ENCODE measurements at places on chromosomes 7 and 10. TPM values are rescaled to one million over a fixed set of nuclear protein-coding genes. Genes with fewer than 3 reads are reported as not detected.

GRCh38 chr7:85125651-85126131, 61.2 kb downstream of the SEMA3D start:
- no peak for DNase-seq

DNA sequence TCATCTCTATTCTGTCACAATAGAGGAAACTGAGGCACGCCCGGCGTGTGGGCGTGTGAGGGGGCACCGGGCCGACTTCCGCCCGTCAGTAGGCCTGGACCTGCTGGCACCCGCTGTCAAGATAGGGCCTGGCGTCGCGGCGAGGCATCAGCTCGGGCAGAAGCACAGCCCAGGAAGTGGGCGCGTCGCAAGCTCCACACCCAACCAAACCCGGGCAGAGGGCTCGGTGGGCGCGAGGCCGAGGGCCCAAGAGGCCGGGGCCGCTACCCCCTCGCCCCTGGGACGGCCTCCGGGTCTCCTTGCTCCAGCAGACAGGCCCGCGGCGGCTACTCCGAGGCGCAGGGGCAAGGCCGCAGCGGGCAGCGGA, 91.2 kb downstream of the SPAG6 start:
- DNase-seq = peak; percentile 60

GRCh38 chr10:63382066-63382465, 83.7 kb downstream of the JMJD1C start:
- no peak for DNase-seq

DNA sequence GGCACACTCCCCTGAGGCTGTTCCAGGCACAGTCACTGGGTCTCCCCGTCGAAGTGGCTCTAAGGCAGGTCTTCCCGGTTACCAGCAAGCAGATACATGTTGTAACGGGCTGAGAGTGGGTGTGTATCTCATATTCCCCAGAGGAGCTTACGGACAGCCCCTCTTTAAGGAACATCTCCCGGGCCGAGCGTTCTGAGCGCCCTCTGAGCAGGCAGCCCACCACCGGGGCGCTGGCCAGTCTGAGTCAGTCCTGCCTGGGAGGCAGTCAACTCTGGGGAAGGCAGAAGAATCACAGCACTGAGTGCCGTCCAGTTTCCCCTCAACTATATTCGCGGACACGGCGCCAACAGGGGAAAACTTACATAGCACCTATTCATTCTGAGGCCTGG, 117.4 kb downstream of the LHPP start:
- no peak for DNase-seq

DNA sequence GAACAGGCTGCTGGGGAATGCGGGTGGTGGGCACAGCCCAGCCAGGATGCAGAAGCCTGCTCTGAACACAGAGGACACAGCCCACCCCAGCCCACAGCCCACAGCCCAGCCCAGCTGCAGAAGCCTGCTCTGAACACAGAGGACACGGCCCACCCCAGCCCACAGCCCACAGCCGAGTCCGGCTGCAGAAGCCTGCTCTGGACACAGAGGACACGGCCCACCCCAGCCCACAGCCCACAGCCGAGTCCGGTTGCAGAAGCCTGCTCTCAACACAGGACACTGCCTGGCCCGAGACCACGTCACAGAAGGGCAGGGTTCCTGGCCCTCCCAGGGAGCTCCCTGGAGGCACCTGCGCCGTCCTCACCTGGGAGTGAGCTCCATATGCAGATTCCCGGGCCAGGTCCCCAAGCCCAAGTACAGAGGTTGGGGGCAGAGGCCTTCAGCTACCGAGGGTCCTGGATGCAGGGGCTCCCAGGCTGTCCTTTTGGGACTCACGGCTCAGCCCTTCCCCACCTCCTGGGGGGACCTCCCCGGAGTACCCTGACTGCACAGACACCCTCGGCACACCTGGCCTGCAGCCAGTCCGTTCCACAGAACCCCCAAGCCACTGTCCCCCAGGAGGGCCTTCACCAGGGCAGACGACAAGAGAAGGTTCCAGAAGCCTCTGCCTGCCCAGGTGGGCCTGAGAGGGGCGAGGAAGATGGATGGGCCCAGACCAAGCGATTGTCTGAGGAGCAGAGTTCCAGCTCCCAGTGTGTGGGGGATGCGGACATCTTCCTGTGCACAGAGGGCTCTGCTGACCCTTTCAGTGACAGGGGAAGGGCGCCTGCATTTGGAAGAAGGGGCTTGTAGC, 23.7 kb upstream of the FOXL3 start:
- DNase-seq = no peak

- no peak for DNase-seq
These were observed 85.1 kb upstream of the FRMD4A start for GRCh38 chr10:14415676-14416307.

GRCh38 chr7:89966067-89966664, 188.1 kb upstream of the STEAP1 start:
- no peak for DNase-seq

GRCh38 chr7:36395171-36395894, 5.7 kb downstream of the ANLN start:
- no peak for DNase-seq

GRCh38 chr10:127875916-127876315, 16.8 kb downstream of the CLRN3 start:
- no peak for DNase-seq

DNA sequence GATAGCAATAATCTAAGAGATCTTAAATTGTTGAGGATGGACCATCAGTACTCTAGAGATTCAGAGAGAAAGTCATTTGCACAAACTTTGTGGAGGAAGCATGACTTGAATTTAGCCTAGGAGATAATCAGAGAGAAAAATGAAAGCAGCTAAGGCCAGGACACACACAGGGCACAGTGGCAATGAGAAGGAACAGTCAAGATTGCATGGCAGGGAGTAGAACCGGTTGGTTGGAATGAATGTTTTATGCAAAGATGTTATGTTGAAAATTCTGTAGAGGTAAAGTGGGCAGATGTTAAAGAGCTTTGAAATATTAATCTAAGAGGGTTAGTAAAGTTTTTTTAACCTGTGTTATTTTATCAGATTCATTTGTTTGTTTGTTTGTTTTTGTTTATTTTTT, 521.8 kb downstream of the GATA3 start:
- no peak for DNase-seq

The CHRM2 gene
- total RNA-seq = not detected

The SPDYE16 gene
- 0.19 TPM for total RNA-seq

The NCAPG2 gene
- total RNA-seq = 149 TPM

The SYT15 gene
- 0.51 TPM for total RNA-seq

The IFIT1 gene
- 5.5 TPM for total RNA-seq

All from activated CD4-positive, alpha-beta memory T cell treated with anti-CD3 and anti-CD28 coated beads for 36 hours (primary cell).